ENCODE measurements at places on chromosomes 7 and 10.

GRCh38 chr7:68417659-68418058 is 1180.6 kb upstream of the AUTS2 start:
- DNase-seq, result peak; percentile 0

DNA sequence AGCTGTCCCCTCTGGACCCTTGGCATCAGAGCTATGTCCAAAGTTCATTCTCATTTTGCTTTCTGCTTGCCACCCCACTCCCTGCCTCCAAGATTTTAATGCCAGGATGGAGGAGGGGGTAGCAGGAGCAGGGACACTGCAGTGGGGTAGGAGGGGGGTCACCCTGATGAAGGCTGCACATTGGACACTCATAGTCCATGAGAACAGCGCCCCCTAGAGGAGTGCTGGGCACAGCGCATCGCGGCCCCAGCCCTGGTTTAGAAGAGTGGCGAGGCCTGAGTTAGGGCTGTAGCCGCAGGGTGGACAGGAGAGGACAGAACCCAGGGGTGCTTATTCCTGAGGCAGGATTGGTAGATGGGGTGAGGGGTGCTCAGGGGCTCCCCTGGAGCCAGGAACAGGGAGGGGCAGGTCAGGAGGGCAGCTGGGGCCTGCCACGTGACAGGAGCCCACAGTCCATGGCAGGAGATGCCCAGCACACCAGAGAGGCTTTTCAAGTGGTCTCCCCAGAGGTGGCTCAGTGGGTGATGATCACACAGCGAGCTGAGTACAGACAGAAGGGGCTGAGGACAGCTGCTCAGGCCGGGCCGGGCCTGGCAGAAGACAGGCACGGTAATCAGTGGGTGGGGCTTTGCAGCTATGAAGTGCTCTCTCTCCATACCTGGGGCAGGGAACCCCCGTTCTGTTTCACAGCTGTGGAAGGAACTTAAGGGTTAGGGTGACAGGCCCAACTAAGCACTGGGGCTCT is 71.4 kb downstream of the NEURL1 start:
- DNase-seq, result peak; percentile 45

DNA sequence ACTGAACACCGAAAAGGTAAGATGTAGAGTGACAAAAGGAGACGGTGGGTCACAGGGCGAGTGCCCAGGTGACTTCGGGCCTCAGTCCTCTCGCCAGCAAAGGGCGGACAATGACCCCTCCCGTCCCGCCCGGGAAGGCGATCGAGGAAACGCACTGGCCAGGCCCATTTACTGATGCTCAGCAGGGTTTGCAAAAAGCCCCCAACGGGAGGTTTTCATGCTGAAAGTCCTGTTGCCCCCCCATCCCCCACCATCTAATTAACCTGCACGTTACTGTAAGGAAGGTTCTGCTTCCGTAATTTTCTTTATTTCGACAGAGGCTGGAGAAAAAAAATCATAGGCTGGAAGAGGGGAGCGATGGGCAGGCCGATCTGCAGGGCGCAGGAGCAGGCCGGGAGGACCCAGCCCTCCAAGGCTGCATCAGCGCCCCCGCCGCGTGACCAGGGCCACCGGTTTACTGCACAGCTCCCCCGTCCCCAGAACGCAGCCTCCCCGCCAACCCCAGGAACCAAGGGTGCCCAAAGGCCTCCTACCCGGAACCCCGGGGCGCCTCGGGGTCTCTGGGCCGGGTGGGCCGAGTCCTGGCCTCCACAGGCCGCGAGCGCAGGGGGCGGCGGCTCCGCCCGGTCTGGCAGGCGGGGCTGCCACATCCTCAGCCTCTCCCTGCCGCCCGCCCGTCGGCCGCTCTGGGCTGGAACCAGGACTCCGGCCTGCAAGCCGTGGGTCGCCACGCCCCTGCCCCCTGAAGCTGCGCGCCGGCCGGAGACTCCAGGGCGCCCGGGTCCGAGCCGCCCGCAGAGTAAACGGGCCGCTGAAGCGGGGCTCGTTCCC is 613 bp downstream of the OAT start:
- DNase-seq, result peak; percentile 67

- DNase-seq, result no peak
Observed at GRCh38 chr7:97026715-97027426, 2.2 kb upstream of the DLX5 start.

- DNase-seq, result no peak
Observed at GRCh38 chr7:5681423-5681822, 100.0 kb downstream of the RNF216 start.

- no peak for DNase-seq
Observed at GRCh38 chr10:19983880-19984565, 167.8 kb downstream of the PLXDC2 start.

GRCh38 chr10:80414142-80414895 is 6.0 kb downstream of the PRXL2A start:
- no peak for DNase-seq

DNA sequence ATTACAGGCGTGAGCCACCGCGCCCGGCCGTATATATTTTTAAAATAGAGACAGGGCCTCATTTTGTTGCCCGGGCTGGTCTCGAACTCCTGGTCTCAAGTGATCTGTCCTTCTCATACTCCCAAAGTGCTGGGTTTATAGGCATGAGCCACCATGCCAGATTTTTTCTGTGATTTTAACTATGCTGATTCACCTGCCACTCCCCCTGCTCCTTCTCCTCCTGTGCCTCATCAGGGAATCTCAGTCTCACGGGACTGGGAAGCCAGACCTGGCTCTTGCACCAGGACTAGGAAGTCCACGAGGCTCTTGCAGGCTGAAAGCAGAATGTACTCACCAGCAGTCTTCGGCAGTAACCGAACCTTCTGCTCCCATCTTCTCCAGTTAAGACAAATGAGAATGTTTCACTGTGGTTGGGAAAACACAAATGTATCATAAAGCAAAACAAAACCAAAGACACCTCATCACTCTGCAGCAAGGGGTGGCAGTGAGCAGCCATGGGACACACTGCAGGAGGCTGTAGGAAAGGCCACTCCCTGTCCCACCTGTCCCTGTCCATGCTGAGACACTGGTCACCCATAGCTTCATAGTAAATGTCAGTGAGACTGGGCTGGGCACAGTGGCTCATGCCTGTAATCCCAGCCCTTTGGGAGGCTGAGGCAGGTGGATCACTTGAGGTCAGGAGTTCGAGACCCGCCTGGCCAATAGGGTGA is 78.7 kb upstream of the MKRN1 start:
- no peak for DNase-seq

DNA sequence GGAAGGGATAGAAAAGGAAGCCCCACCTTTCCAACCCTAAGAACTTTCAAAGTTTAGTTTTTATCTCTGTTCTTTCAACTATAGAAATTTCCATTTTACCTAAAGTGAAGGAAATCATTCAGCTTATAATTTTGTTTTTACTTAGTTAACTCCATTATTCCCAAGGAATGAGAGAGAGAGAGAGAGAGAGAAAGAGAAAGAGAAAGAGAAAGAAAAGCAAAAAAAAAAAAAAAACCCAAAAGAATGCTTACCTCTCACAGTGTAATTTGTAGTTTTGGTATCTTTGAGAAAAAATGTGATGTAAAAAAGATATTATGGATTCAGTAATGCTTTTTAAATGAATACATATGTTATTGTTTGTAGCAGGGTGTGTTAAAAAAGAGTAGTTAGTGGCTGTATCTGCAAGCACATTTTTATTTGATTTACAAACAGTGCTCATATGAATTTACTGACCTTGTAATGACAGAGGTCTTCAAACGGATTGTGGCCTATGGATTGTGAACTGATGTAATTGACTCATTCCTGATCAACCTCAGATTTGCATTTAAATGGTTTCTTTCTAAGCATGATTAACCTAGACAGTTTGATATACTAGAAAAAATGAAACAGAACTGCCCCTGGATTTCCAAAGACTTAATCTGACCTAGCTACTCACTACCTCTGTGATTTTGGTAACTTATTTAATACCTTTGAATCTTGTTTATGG is 64.9 kb downstream of the LCOR start:
- DNase-seq, result peak; percentile 19

- DNase-seq, result peak; percentile 84
Observed at GRCh38 chr10:74011770-74012169, 13.9 kb downstream of the VCL start.

DNA sequence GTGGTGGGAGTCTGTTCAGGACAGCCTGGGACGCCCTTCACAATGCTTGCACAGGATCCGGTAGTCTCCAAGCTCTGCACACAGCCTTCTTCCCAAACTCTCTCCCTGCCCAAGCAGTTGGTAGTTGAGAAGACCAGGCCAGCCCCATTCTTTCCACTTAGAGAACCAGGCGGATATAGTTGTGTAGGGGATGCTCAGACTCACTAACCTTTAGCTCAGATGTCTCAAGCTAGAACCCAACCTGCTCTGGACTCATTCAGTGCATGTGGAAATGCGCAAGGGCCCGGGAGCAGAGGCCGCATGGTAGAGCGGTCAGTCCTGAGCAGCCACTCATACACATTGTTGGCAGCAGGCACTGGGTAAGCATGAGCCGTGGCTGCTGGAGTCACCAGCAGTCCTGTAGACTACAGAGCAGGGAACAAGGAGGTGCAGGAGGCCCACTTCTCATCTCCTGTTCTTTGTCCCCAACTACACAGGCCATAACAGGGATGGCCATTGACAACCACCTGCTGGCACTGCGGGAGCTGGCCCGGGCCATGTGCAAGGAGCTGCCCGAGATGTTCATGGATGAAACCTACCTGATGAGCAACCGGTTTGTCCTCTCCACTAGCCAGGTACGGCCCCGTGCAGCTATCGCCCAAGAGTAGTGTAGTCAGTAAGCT is 17.2 kb upstream of the C10orf53 start:
- no peak for DNase-seq

DNA sequence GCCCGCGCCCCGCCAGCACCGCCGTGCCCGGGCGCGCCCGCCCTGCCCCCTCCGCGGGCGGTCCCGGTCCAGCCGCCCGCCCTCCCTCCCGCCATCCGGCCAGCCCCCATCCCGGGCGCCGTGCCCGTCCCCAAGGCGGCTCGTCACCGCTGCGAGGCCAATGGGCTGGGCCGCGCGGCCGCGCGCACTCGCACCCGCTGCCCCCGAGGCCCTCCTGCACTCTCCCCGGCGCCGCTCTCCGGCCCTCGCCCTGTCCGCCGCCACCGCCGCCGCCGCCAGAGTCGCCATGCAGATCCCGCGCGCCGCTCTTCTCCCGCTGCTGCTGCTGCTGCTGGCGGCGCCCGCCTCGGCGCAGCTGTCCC is at the start of gene HTRA1:
Gene HTRA1 (plus strand): TSS at position 187 of the 362 bp plus-strand sequence. CDS start 100 bp downstream, at position 287.
- DNase-seq, result peak; percentile 65

Data from ELR (cell line).